Left kidney (tissue), 8 donors: ENCODE measurements at places on chromosomes 7 and 10.
A peak's percentile ranks its signal among the peaks of the same experiment; 100 is the strongest.

DNA sequence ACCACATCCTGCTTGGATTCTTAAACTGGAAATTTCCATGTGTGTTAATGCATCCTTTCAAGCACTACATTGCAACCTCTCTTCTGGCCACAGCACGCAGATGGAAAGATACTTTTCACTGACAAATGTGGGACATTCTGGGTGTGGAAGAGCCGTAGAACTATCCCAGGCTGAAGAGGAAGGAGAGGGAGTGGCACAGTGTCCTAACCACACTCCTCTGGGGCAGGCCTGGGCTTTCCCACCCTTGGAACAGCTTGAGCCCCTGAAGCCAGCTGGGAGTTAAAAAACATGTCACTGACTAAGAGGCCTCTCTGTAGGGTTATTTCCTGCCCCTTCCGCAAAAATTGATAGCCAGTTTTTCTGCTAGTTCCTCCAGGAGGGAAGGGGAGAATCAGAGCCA lies 34.0 kb upstream of the DNMBP start:
- no peak for DNase-seq

GRCh38 chr7:81791568-81792518 lies 22.0 kb upstream of the HGF start:
- DNase-seq, result no peak

DNA sequence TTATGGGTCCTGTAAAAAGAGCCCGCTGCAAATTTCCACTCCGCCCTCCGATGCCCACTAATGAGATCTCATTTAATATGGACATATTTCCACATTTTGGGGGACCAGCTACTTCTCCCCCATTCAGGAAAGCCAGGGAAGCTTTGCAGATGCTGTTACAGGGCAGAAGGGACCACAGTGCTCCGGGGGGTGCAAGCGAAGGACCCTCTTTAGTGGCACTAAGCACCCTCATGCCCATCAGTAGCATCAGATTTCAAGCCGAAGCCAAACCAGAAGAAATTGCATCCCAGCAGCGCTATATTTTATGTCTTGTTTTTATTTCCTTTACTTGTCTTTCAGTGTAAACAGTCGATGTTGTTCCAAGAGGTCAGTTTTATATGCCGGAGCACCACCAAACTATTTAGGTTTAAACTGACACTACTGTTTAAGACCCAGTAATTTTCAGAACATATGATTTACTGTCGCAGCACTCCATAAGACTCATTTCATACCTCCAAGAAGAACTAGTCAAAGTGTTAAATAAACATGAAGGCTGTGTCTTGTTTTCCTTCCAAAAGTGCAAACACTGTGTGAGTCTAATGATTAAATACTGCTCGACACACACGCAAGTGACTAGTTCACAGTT lies 122.2 kb upstream of the MGMT start:
- DNase-seq, result peak; percentile 43

GRCh38 chr7:40824461-40824860 lies 689.7 kb downstream of the SUGCT start:
- no peak for DNase-seq

GRCh38 chr10:91803386-91804125 lies 5.3 kb downstream of the TNKS2 start:
- DNase-seq, result no peak

DNA sequence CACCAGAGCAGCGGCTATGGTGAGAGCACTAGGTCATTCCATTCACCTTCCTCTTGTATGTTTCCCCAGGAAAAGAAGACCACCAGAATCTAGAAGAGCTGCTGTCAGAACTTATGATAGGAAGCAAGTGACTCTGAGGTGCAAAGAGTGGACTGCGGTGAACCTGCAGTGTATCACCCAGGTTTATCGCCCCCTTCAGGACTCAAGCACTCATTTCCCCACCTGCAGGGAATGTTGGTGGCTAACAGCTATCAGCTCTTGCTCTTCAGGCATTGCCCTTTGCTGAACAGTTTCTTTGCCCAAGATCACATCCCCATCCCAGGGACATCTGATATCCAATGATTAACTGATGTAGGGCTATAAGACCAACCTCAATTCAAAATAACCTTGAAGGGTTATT lies 66.3 kb upstream of the IL6 start:
- no peak for DNase-seq

DNA sequence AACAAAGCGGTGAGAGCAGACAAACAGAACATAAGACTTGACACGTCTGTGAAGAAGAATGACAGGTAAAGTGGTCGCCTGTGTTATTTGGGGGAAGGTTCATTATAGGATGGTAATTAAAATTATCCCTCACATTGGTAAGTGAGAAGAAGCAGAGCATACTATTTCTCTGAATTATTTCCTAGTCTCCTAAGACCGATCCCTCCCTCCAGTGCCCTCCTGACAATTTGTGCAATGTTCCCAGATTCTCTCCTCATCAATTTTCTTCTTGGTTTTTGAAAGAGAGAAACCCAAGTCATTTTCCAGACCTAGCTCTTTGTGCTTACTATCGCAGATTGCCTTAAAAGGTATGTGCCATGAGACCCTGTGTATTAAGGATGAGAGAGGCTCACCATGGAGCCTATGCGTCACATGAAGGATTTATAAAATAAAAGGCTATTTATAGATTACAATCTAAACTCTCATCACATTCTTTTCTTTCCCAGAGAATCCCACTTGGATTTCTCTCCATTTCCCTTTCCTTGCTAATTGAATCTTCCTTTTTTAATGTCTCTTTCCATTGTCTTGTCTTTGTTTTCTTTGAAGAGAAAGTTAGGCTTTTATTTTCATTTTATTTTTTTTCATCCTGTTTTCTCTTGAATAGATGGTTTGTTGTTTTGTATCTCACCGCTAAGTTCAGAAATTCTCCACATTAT lies 112.0 kb downstream of the PPP1R3A start:
- DNase-seq, result no peak

DNA sequence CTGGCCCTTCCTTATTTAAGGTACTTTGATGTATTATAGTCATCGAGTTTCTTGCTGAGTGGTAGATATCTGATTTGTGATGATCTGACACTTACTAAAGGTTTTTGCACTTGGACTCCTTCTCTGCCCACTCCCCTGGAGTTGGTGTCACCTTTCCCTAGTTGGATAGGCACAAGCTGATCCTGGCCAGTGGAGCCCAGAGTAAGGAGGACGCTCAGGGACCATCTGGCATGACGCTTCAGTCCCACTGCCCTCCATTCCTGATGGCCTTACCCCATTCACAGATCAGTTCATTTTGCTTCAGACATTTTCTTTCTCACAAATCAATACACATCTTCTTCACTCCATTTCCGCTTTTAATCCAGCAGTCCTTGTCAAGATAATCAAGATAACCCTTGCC lies 20.1 kb downstream of the ASB15 start:
- no peak for DNase-seq

GRCh38 chr7:104497379-104497967 lies 169.1 kb downstream of the LHFPL3 start:
- DNase-seq, result no peak
